Esophagus squamous epithelium (tissue), 5 donors: ENCODE measurements at places on chromosomes 2 and 18.
A peak's percentile ranks its signal among the peaks of the same experiment; 100 is the strongest.

DNA sequence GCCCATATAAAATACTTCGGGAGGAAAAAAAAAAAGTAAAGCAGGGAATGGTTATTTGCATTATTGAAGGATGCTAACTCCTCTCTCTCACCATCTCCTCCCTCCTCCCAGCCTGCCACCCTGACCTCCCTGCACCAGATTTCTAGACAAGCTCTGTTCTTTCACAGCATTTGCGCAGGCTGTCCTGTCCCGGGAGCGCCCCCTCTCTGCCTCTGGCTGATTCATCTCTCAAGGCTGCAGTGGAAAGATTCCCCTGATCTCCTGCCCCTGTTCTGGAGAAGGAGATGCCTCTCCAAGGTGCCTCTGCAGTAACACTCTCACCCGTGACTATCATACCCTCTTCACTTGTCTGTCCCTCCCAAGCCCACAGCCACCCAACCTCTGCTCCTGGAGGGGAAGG, 38.5 kb downstream of the COL4A4 start:
- DNase-seq = no peak

DNA sequence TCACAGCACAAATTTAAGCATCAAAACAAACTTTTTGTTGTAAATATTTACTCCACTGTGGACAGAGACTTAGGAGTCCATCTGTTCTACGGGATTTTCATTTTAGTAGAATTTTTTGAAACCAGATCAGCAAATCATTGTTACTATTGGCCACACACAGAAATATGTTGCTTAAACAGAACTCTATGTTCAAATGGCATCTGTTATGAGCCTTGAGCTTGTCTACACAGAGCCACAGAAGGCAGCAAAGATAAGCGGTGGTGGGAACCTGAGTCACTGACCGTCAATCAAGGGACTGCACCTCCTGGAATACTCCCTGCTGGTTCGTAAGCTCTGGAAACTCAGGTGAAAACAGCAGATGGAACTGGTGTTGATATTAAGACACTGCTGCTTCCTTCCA, 156.8 kb downstream of the TMEM200C start:
- DNase-seq = no peak

GRCh38 chr2:143802242-143802641, 673.0 kb downstream of the ARHGAP15 start:
- no peak for DNase-seq

DNA sequence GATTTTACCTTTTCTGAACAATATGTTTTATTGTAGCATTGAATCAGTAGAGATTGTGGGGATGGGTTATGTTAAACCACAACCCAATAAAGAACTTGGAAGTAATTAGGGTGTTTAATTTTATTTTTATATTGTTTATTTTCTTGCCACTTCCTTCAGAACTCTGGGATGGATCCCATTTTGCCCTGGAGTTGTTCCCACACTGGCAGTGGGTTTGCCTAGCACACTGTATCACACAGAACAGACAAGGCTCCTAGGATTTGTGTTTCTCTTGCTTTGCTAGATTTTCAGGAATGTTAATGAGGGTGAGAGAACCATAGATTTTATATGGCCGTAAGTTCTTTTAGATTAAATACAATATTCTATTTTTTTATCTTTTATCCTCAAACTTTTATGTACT, 59.0 kb downstream of the TANK start:
- DNase-seq = no peak

DNA sequence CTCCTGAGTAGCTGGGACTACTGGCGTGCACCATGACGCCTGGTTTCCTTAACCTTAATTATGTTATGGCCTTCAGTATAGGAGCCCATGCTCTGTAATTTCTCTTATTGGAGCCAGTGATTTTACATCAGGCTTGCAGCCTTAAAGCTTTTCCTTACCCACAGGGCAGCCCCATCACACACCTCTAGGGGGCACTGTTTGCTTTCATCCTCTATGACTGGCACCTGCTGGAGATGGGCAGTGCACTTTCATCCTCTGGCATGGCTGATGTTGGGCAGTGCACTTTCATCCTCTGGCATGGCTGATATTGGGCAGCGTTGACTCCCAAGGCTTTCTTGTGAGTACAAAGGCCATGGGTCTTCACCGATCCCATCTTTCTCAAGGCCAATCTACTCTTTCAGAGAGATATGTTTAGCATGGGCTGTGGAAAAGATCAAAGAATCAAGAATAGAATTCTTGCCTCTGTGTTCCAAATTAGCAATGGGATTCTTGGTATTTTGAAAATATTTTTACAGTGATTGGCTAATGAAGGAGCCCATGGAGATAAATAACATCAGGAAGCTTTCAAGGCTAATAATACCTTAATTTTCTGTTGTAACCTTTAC, 80.7 kb upstream of the MEX3C start:
- DNase-seq = no peak

- DNase-seq = no peak
Measured at GRCh38 chr2:30393510-30393909, 53.5 kb upstream of the LCLAT1 start.

DNA sequence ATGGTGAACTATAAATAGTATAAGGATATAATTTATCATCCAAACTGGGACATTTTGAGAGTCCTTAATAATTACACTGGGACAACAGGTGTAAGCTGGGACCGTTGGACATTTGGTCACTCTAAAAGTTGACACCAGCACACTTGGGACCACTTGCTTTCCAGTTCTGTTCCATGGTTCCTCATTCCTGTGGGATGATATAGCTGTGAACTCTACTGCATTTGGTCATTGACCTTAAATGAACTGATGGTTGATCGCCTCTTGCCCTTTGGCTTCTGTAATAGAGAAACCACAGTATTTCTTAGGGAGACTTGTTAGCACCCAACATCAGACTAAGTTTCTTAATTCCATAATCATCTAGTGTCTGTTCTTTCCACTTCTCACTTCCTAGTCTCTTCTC, 46.7 kb downstream of the EML6 start:
- DNase-seq = no peak

GRCh38 chr2:143615562-143615961, 486.3 kb downstream of the ARHGAP15 start:
- DNase-seq = no peak

GRCh38 chr2:102103992-102104871, 38.3 kb upstream of the IL1R1 start:
- DNase-seq = no peak

DNA sequence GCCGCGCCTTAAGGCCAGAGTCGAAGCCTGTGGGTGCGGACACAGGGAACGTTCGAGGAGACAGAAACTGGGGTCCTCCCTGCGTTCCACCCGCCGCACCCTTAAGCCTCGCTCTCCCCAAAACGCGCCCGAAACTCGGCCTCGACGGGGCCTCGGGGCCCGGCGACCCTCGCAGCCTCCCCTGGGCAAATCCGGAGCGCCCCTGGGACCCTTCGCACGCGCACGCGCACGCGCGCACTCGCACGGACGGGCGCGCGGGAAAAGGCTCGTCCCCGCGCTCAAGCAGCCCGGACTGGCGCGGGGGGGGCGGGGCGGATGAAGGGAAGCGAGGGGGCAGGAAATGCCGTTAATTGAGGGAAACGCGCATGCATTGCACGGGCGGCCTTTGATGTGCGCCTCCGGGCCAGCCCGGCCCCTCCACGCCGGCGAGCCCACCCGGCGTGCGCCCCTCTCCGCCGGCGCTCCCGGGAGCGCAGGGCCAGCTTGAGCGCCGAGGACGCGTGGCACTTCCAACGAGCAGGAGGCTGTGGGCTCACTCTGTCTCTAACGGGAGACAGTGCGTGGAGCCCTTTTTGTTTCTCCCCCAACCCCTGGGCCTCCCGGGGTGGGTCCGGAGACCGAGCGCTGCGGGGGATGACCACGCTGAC, 5.4 kb upstream of the SALL3 start:
- DNase-seq = no peak

DNA sequence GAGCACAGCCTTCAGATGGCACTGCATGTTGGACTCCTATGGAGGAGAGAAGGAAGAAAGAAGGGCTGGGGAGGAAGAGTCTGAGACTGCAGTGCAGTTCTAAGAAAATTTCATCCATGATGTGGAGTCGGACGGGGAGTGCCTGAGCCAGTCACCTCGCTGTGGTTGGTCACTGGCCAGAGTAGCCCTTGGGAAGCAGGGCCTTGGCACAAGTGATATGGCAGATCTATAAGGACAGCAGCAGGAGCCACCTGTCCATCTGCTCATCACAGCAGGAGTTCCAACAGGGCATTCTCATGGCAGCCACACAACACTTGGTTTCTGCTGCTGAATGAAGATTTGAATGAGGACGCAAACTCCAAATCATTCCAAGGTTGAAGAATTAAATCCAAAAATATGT, 314.8 kb downstream of the CYP26B1 start:
- no peak for DNase-seq

DNA sequence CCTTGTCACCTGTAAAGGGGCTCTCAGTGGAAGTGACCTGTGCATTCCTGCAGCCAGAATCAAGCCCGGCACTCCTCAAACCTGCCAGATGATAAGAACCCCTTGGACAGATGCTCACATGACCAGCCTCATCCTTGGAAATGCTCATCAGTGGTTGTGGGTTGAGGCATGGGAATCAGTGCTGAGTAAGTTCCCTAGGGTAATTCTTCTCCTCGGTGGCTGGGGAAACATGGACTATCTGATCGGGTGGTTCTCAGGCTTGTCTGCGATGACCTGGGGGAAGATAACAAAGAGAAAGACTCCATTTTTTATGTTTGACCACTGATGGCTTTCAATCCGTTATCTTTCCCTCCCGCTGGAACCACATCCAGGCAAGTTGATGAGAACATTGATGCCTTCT, 84.0 kb downstream of the SPP2 start:
- no peak for DNase-seq

DNA sequence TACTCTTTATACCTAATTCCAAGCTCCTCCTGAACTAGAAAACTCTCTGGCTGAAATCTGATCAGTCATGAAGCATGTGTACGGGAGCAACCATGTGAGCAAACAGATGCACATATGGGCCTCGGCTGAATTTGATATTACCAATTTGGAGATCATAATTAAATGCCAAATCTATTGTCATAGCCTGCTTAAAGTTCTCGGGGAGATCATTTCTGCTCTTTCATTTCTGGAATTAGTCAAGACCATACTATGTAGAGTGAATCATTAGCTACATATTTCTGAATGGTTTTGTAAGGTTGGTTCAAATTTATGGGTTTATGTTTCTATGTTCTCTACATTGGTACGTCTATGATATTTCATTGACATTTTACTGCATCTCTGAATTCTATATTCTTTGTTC, 205.5 kb downstream of the UBE2E3 start:
- no peak for DNase-seq

- DNase-seq = no peak
Measured at GRCh38 chr18:78587096-78587495, 392.5 kb upstream of the SALL3 start.

DNA sequence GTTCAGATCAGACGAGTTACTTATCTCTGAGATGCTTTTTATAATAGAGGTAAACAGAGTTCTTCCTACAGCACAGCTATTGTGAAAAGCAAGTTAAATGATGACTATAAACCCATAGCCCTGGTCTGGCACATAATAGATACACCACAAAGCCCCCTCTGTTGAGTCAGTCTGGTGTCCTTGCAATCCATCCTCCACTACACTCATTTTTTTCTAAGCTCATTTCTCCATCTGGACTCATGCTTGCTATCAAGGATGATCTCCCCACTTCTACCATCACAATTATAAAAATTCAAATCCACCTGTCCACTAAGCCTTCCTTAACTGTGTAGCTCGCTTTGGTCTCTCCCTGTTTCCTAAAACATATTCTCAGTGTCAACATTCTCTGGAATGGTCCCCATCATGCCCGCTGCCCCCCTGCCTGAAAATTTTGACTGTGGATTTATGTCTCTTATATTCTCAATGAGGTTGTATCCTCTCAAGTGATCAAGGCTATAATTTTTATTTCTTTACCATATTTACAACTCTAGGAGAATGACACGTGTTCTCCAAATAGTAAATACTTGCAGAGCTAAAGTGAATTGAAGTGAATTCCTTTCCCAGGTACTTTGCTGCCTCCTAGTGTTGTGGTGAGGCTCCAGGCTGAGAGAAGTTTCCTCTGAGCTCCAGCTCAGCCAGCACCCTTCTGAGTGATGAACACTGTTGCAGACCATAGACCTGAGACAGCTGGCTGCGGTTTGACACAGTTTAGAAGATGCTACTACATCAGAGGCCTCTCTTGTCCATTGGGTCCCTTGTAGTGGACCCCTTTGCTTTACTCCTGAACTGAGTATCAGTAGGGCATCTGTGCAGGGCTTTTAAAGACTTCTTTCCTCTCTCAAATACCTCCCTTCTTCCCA, 108.7 kb downstream of the DPP10 start:
- no peak for DNase-seq

DNA sequence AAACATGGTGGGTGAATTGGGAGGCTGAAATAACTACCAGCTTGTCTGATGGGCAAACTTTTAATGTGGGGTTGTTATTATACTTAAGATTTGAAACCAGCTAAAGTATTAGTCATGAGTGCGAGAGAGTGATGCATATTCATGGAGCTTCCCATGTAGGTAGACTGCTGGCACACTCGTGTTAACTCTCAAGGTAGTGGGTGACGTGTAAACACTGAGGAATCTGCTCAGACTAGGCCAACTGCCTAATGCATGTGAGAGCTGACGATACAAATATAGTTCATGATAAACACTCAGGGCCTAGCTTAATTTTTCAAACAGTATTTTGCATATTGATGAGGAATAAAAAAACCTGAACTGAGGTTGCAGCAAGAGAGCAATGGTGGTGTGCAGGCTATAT, 1165.7 kb upstream of the PIK3C3 start:
- no peak for DNase-seq

DNA sequence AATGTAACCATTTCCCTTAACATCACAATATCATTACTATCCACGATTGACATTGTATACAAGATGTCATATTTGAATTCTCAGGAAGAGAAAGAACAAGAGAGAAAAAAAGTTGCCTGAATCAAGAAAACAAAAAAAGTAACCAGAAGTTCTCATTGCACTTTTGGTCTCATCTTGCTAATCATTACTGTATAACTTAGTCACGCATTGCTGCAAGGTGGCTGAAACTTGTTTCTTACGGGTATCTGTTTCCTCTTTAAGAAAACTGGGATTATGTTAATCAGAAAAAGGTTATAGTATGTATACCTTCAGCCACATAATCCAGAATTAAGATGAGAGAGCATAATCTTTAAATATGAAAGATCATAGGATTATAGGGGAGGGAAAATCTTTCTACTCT, 639.7 kb upstream of the SYT4 start:
- no peak for DNase-seq

DNA sequence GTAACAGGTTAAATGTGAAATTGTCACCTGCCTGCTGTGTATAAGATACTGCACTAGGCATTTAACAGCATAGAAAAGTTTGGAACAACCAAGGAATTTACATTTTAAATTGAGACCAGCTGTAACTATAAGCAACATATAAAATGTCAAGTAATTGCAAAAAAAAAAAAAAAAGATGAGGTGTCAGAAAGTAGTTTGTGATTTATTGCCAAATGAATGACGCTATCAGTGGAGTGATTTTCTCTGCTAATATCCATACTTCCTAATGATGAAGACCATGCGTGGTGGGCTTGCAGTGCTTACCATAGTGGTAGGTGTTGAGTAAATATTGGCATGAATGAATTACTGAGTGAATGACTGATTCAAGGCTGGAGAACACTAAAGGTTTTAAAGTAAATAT, 73.3 kb downstream of the OSBPL6 start:
- no peak for DNase-seq

GRCh38 chr2:162318328-162319180, at the start of gene IFIH1:
Gene IFIH1, minus strand, starts transcription at chr2:162318684. Its CDS starts 377 bp downstream, at chr2:162318307.
- DNase-seq = peak; percentile 58

GRCh38 chr2:192696857-192697256, 502.1 kb upstream of the TMEFF2 start:
- no peak for DNase-seq

GRCh38 chr18:38576349-38576748, 1010.8 kb upstream of the CELF4 start:
- DNase-seq = no peak
